ENCODE measurements at places on chromosomes 2 and 18.
A peak's percentile ranks its signal among the peaks of the same experiment; 100 is the strongest.

- no peaks in the 10 kb centered on the region for H3K27me3 ChIP-seq
- peaks cover 6% of the 10 kb centered on the region for H3K4me1 ChIP-seq
- no peak for DNase-seq
- no peak overlapping the region for H3K4me3 ChIP-seq
- H3K36me3 ChIP-seq, result no peaks in the 10 kb centered on the region
These were observed 176.3 kb upstream of the NABP1 start for GRCh38 chr2:191501561-191502168.

GRCh38 chr18:49201464-49201863 lies 250.7 kb upstream of the SMAD7 start:
- no peaks in the 10 kb centered on the region for H3K36me3 ChIP-seq
- H3K27me3 ChIP-seq, result no peaks in the 10 kb centered on the region
- no peak overlapping the region for H3K27ac ChIP-seq
- DNase-seq, result no peak
- H3K4me1 ChIP-seq, result no peaks in the 10 kb centered on the region

GRCh38 chr2:11492720-11493119 lies 26.8 kb upstream of the E2F6 start:
- no peak for DNase-seq
- H3K36me3 ChIP-seq, result no peaks in the 10 kb centered on the region
- H3K27me3 ChIP-seq, result no peaks in the 10 kb centered on the region
- no peak overlapping the region for H3K27ac ChIP-seq
- H3K4me3 ChIP-seq, result no peak overlapping the region

GRCh38 chr2:217099561-217099960 lies 239.7 kb upstream of the TNP1 start:
- H3K4me1 ChIP-seq, result peaks cover 4% of the 10 kb centered on the region
- no peaks in the 10 kb centered on the region for H3K27me3 ChIP-seq
- no peak overlapping the region for H3K4me3 ChIP-seq

DNA sequence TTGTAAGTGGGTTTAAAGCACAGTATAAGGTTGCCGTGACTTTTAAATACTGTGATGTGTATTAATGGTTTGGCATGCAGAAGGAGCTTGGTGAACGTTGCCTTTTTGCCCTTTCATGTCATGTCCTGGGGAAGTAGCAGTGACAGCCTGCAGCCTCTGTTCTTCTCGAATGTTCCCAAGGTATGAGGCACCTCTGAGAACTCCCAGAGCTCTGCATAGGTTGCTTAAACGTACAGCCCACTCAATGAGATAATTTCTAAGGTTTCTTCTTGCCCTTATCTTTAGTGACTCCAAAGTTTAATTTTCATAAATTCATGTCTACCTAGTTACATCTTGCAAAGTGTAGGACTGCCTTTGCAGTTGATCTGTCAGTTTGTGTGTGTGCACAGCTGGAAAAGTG lies 36.7 kb downstream of the PARD3B start:
- H3K4me3 ChIP-seq, result no peak overlapping the region
- H3K27ac ChIP-seq, result no peak overlapping the region
- no peaks in the 10 kb centered on the region for H3K36me3 ChIP-seq
- H3K4me1 ChIP-seq, result no peaks in the 10 kb centered on the region
- no peak for DNase-seq

GRCh38 chr2:201642086-201642578 lies 1.2 kb downstream of the TMEM237 start:
- no peaks in the 10 kb centered on the region for H3K27me3 ChIP-seq
- H3K36me3 ChIP-seq, result peaks cover 4% of the 10 kb centered on the region
- peak overlapping the region; percentile 94 for H3K4me3 ChIP-seq

DNA sequence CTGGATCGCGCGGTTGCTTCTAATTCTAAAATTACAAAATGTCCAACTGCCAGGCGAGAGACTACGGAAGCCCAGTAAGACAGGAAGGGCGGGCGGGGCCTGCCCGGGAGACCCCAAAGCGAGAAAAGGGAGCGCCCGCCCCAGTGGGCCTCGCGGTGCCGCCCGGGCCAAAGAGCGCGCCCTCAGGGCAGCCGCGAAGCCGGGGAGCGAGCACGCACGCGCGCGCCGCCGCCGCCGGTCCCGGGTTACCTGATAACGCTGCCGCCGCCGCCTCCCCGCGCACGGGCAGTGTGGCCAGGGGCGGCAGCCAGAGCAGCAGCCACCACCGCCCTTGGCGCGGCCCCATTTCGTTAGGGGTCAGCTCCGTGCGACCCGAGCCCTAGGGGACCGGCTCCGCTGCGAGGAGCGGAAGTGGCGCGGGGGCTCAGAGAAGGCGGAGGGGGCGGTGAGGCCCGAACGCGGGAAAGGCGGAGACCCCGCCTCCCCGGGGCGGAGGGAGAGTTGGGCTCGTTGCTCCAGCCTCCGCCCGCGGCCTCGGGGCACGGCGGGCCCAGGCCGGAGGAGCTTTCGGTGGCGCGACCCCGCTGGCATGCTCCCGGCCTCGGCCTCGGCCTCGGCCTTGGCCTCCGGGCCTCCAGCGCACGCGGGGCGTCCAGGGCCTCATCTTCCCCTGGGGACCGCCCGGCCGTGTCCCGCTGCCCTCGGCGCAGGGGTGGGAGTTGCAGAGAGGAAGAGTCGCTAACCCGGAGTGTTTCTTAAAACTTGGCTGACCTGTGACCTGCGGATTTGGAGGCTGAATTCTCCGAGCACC lies at the start of gene NEMP2:
Gene NEMP2 (minus strand): TSS at position 413 of the 811 bp plus-strand sequence. CDS start 67 bp downstream, at position 346.
- H3K36me3 ChIP-seq, result no peaks in the 10 kb centered on the region
- H3K4me1 ChIP-seq, result peaks cover 13% of the 10 kb centered on the region
- peak; percentile 84 for DNase-seq
- peak within 1 kb of the TSS; percentile 84 for H3K4me3 ChIP-seq
- no peaks in the 10 kb centered on the region for H3K27me3 ChIP-seq

DNA sequence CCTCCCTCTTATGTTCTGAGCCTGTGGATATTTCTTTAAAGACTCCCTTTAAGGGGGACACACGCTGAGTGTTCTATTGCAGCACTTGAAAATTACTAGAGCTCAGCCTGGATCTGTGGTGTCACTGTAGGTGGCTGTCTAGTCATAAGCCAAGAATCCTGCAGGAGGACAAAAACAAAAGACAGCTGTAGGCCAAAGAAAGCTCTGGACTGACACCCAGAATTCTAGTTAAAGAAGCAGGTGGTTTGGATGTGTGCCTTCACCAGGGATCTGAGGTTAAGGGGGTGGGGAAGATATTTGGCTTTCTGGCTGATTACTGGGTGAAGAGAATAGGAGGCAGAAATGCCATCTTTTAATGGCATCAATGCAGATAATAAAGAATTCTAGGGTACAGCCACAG lies 842.5 kb upstream of the NXPH2 start:
- no peak overlapping the region for H3K27ac ChIP-seq
- DNase-seq, result no peak
- no peaks in the 10 kb centered on the region for H3K4me1 ChIP-seq
- H3K4me3 ChIP-seq, result no peak overlapping the region
- H3K27me3 ChIP-seq, result no peaks in the 10 kb centered on the region

DNA sequence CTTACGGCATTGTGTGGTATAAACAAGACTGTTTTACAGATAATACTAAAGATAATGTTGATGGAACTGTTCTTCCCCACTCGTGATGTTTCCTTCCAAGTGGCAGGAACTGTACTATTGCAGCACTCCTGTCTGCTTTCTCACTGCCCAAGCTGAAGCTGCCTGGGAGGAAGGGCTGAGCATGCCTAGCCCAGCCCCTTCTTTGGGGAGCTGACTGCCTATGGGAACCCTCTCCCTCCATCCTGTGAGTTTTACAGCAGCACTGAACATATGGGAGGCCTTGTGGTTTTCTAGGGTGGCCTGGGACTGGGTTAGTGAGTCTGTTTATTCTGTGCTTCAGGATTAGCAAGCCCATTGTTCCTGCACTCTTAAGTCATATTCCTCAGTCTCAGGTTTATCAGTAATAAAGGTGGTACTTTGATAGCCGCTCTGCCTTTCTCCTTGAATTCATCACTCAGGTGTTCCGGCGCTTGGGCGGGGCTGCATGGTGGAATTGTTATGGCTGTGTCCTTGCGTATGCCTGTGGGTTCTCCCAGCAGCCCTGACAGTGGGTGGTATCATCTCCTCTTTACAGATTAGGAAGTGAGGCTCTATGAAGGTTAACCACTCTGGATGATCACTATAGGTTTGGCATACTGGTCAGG lies 379.7 kb downstream of the PTPRM start:
- no peaks in the 10 kb centered on the region for H3K36me3 ChIP-seq
- H3K4me3 ChIP-seq, result no peak overlapping the region
- no peak for DNase-seq
- no peaks in the 10 kb centered on the region for H3K4me1 ChIP-seq

GRCh38 chr2:20156836-20157192 lies 68.1 kb downstream of the SDC1 start:
- H3K27me3 ChIP-seq, result no peaks in the 10 kb centered on the region
- no peak overlapping the region for H3K4me3 ChIP-seq
- H3K36me3 ChIP-seq, result no peaks in the 10 kb centered on the region
- no peak overlapping the region for H3K27ac ChIP-seq

GRCh38 chr2:42974721-42975717 lies 182.6 kb upstream of the HAAO start:
- DNase-seq, result peak; percentile 51
- H3K4me1 ChIP-seq, result peaks cover 15% of the 10 kb centered on the region
- peak overlapping the region; percentile 24 for H3K27ac ChIP-seq

GRCh38 chr18:46903406-46903805 lies 13.9 kb downstream of the PIAS2 start:
- no peaks in the 10 kb centered on the region for H3K4me1 ChIP-seq
- no peak for DNase-seq
- H3K27me3 ChIP-seq, result no peaks in the 10 kb centered on the region
- no peaks in the 10 kb centered on the region for H3K36me3 ChIP-seq
- no peak overlapping the region for H3K27ac ChIP-seq

DNA sequence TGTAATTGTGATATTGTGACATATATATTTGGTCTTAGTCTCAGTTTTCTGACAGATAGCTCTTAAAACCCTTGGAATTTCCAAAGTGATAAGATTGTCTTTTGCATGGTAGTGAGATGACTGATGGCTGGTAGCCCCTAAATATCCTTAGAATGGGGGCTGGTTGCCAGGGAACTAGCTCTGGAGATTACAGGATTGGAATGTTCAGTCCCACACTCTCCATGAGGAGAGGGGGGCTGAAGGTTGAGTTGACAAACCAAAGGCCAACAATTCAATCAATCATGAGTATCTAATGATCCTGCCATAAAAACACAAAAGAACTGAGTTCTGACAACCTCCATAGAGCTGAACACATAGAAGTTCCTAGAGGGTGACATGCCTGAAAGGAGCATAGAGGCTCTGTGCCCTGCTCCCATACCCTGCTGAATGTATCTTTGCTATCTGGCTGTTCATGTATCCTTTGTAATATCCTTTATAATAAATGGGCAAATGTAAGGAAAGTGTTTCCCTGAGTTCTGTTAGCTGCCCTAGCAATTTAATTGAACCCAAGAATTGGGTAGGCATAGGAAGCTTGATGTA lies 1680.3 kb upstream of the PIK3C3 start:
- H3K36me3 ChIP-seq, result no peaks in the 10 kb centered on the region
- no peak for DNase-seq
- H3K27ac ChIP-seq, result no peak overlapping the region
- no peaks in the 10 kb centered on the region for H3K4me1 ChIP-seq
- no peaks in the 10 kb centered on the region for H3K27me3 ChIP-seq

GRCh38 chr2:99354070-99354469 lies 16.9 kb downstream of the EIF5B start:
- H3K4me1 ChIP-seq, result peaks cover 1% of the 10 kb centered on the region
- no peaks in the 10 kb centered on the region for H3K27me3 ChIP-seq
- H3K27ac ChIP-seq, result no peak overlapping the region

DNA sequence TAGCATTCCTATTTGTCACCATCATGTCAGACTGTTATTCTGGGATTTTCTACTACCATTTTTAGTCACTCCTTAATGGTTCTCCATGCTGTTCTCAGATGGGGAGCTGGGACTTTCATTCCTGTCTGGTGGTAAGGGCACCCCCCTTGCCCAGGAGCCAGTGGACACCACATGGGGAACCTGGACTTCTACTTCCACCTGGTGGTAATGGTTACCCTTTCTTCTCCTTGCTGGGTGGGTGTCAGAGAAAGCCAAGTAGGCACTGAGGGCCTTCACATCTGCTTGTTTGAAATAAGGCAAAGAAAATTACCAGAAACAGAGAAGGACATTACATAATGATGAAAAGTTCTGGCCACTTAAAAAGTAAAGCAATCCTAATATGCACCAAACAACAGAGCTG lies 239.8 kb downstream of the FHOD3 start:
- H3K4me3 ChIP-seq, result no peak overlapping the region
- H3K27me3 ChIP-seq, result no peaks in the 10 kb centered on the region
- no peak overlapping the region for H3K27ac ChIP-seq
- H3K36me3 ChIP-seq, result peaks cover 4% of the 10 kb centered on the region

DNA sequence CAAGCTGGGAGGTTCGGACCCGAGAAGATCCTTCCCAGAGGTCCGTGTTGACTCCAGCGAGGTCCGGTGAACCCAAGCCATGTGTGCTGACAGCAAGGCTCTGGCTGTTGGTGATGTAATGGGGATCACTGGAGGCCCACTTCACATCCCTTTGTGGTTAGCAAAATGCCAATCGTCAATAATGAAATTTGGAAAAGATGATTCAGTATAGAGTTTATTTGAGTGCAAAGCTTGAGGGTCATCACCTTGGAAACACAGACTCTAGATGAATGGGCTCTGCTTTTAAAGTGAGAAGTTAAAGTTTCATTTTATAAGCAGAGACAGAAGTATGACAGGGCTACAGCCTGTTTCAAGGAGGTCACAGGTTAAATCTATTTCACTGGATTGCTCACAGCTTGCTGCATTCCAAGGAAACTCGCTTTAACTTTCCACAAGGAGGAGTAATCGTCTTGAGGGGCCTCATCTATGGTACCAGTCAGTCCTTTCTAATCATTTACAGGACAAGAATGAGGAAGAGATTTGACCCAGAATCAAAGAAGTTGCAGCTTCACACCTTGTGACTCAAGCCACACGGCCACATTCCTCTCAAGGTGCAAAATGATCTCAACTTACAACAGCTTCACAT lies 140.5 kb downstream of the TPO start:
- DNase-seq, result no peak
- no peak overlapping the region for H3K27ac ChIP-seq
- no peaks in the 10 kb centered on the region for H3K36me3 ChIP-seq
- H3K27me3 ChIP-seq, result no peaks in the 10 kb centered on the region
- no peak overlapping the region for H3K4me3 ChIP-seq

DNA sequence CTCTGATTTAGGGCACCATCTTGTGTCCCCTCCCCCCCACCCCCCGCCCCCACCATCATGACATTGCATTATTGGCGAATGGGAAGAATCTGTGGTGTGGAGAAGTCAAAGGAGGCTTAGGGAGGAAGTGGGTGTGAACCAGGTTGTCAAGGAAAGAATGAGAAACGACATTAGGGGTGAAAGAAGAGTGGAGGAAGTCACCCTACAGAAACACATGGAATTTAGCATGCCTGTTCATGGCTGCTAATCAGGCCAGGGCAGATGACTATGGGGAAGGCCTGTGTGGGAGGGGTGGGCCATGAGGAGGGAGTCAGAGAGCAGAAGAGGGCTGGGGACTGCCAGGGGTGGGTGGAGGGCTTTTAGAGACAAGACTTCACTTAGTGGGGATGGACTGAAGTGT lies 81.6 kb downstream of the AOX1 start:
- no peaks in the 10 kb centered on the region for H3K36me3 ChIP-seq
- no peak for DNase-seq
- H3K27me3 ChIP-seq, result no peaks in the 10 kb centered on the region
- H3K27ac ChIP-seq, result no peak overlapping the region

All from trophoblast cell (in vitro differentiated cells and primary cell).